NCI-H2081 treated with DMSO at 0.1 percent for 48 hours (cell line): ENCODE measurements at places on chromosomes 13 and 19.

DNA sequence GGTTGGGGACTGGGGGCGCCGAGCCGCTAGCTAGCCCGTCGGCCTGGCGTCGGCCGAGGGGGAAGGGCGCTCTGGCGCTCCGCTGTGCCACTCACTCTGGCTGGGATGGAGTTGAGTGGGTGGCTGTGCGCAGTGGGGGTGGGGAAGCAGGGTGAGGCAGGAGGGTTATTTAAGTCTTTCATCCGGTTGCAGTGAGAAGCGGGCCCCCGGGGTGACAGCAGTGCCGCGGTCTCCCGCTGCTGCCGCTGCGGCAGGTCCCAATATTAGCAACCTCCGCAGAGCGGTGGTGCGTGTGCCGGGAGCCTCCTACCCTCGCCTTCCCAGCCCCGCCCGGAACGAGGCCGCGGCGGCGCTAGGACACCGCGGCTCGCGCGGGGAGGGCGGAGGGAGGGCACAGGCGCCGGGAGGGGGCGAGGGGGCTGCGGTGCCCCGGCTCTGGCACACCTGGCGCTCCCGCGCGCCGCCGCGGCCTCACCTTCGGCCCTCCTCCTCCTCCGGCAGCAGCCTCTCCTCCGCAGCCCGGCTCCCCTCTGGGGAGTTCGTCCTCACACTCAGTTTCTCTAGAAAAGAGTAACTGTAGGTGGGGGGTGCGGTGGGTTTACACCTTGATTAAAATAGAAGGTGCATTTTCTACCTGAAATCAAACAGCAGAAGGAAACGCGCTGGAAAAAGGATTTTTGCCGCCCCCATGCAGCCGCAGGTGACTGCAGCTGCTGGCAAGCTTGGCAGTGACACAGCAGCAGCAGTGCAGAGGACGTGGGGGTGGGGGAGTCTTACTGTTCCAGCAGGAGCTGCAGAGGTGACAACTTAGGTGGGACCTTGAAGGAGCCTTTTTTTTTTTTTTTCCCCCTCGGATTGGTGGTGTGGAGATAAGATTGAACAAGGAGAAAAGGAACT, 4.5 kb downstream of the FGF9 start:
- no peak for DNase-seq

- DNase-seq, result no peak
Observed at GRCh38 chr13:59266478-59267063, 897.2 kb downstream of the DIAPH3 start.

DNA sequence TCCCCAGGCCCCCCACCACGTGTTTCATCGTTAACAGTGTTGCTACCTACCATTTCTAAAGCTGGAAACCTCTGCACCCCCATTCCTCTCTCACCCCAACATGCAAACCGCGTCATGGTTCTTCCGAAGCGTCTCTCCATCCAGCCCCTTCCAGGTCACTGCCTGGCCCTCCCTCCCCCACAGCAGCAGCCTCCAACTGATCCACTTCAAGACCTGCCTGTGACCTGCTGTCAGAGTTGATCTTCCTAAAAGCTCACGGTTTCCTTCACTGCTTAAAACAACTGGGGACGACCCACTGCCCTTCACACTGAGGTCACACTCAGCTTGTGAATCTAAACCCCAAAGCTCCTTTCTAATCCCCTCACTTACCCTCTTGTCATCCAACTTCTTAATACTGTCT, 47.7 kb downstream of the STK24 start:
- DNase-seq, result no peak

- DNase-seq, result no peak
Observed at GRCh38 chr13:32105653-32106313, 74.2 kb downstream of the FRY start.

DNA sequence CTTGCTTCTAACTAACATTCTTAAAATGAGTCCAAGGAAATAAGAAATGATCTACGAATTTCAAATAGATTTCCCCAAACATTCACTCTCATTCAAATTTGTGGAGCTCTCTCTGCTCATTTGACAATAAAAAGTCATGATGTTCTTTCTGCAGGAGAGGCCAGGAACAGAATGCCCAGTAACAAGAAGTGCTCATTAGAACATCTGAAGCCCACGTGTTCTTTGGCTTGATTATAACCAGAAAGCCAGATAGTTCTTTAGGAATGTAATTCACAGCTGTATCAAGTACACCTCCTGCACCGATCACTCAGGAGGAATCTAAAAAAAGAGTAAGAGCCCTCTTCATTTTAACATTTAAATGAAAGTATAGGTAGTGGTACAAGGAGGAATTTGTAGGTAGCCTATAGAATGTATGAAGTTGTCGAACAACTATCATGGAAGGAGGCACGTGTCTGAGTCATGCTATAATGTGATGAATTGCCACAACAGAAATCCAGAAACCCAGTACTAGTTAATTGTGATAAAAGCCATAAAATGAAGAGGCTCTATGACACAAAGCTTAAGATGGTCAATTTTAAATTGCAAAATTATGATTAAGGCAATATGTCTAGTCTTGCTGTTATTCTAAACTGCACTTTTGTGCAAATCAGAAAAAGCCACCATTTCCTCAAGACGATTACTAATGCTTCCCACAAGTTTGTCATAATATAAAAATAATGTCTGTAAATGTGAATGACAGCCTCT, 12.8 kb downstream of the MEDAG start:
- no peak for DNase-seq

- no peak for DNase-seq
Observed at GRCh38 chr13:29693275-29693945, 97.9 kb upstream of the SLC7A1 start.

- no peak for DNase-seq
Observed at GRCh38 chr19:1736280-1736679, 17.0 kb upstream of the ONECUT3 start.
